SK-N-SH (cell line): ENCODE measurements at places on chromosomes 12 and 14. TPM values are rescaled to one million over a fixed set of nuclear protein-coding genes. Genes with fewer than 3 reads are reported as not detected.
A peak's percentile ranks its signal among the peaks of the same experiment; 100 is the strongest.

The EPYC gene
- not detected in 2 replicates for polyA plus RNA-seq

The TAS2R10 gene
- polyA plus RNA-seq: 0.16 and 0.21 TPM in 2 replicates

The YAF2 gene
- 5.3 and 6.7 TPM in 2 replicates for polyA plus RNA-seq

The IFNG gene
- not detected in 2 replicates for polyA plus RNA-seq

The CCDC38 gene
- not detected in 2 replicates for polyA plus RNA-seq

GRCh38 chr12:47394070-47394469, 311.8 kb downstream of the RPAP3 start:
- no peaks in the 10 kb centered on the region for H3K36me3 ChIP-seq
- peaks cover 19% of the 10 kb centered on the region; the same call in 1 of the 2 replicates for H3K4me1 ChIP-seq
- no peak overlapping the region for H3K27ac ChIP-seq
- no peak overlapping the region for H3K4me3 ChIP-seq
- no peaks in the 10 kb centered on the region; the same call in 1 of the 2 replicates for H3K27me3 ChIP-seq

DNA sequence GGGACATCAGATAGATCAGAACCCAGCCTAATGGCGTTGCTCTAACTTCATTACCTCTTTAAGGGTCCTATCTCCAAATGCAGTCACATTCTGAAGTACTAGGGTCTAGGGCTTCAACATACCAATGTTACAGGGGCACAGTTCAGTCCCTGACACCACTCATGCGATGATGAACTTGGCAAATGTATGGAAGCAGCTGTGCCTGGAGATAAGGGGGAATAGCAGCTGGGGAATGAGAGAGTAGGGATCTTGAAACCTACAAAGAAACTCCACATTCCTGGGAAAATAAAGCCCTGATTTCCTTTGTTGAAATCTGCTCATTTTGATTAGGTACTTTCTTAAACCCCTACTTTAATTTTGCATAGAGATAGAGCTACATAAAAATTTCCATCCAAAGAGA, 20.5 kb upstream of the TMCC3 start:
- H3K27me3 ChIP-seq: no peaks in the 10 kb centered on the region
- no peaks in the 10 kb centered on the region for H3K4me1 ChIP-seq
- no peak for DNase-seq
- no peak overlapping the region for H3K27ac ChIP-seq

DNA sequence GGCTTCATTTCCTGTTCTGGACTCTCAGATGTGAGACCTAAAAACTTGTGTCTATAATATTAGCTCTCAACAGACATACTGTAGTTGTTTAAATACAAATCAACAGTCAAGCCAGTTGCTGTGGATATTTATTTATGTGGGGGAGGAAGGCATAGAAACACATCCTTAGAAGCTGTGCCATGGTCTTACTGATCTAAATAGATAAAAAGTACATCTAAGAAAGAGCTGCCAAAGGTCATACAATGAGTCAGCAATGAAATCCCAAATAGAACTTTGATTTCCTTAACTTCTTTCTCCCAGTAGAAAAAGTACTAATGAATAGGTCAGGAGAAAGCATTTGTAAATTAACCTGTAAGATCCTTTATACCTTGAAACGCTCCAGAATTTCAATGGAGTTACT, 185.1 kb downstream of the AKAP6 start:
- H3K27me3 ChIP-seq: no peaks in the 10 kb centered on the region
- H3K4me1 ChIP-seq: peaks cover 3% of the 10 kb centered on the region; the same call in 1 of the 2 replicates
- no peak overlapping the region for H3K4me3 ChIP-seq
- H3K27ac ChIP-seq: peak overlapping the region; percentile 65; the same call in 1 of the 2 replicates
- H3K36me3 ChIP-seq: no peaks in the 10 kb centered on the region

DNA sequence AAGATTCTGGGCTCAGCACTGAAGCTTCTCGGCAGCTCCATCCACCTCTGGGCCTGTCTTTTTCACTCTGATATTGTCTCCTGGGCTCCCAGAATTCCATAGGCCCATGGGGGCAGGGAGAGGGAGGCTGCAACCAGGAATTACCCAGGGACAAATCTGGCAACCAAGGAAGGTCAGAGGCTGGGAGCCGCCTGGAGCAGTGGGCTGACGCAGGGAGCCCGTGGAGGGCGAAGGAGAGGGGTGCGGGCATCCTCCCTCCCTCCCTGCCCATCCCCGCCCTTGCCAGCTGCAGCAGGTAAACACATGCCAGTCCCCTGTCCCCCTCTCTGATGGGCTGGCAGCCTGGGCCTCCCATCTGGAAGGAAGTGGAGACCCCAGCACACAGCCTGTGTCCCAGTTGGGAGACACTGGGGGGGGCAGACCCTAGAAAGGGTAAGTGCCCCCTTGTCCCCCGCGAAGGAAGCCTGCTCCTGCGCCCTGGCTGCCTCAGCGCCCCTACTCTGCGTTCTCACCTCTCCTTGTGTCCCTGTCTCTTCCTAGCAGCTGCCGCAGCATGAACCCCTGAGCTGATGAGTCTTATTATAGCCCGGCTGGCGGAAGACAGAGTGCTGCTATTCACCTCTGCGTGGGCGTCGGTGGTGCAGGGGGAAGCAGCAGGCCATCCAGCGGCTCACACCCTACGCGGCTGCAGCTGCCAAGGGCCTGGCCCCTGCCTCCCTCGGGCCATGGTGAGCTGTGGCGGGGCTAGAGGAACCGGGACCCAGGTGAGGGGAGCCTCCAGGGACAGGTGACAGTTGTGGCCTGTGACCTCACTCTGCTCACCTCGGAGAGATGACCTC, 6.7 kb downstream of the LRTM2 start:
- H3K4me3 ChIP-seq: no peak overlapping the region
- H3K36me3 ChIP-seq: no peaks in the 10 kb centered on the region
- H3K27me3 ChIP-seq: no peaks in the 10 kb centered on the region
- peaks cover 73% of the 10 kb centered on the region for H3K4me1 ChIP-seq
- no peak for DNase-seq

DNA sequence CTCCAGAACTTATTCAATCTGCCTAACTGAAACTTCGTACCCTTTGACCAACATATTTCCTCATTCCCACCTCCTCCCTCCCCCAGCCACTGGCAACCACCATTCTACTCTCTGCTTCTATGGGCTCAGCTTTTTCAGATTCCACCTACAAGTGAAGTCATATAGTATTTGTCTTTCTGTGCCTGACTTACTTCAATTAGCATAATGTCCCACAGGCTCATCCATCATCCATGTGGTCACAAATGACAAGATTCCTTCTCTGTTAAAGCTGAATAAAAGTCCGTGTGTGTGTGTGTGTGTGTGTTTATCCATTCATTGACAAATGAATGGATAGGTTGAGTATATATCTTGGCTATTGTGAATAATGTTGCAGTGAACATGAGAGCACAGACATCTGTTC, 1.3 kb upstream of the C14orf39 start:
- no peak overlapping the region for H3K27ac ChIP-seq
- no peaks in the 10 kb centered on the region for H3K4me1 ChIP-seq
- no peaks in the 10 kb centered on the region for H3K36me3 ChIP-seq
- no peak for DNase-seq
- H3K4me3 ChIP-seq: no peak overlapping the region

- H3K27me3 ChIP-seq: peaks cover 23% of the 10 kb centered on the region; the same call in 1 of the 2 replicates
- H3K4me3 ChIP-seq: no peak overlapping the region
- no peak overlapping the region for H3K27ac ChIP-seq
- H3K36me3 ChIP-seq: no peaks in the 10 kb centered on the region
- no peaks in the 10 kb centered on the region for H3K4me1 ChIP-seq
Measured at GRCh38 chr12:4191642-4192041, 81.9 kb upstream of the CCND2 start.

- H3K36me3 ChIP-seq: peaks cover 8% of the 10 kb centered on the region
- H3K4me3 ChIP-seq: no peak overlapping the region
- no peaks in the 10 kb centered on the region for H3K27me3 ChIP-seq
- H3K4me1 ChIP-seq: peaks cover 3% of the 10 kb centered on the region; the same call in 1 of the 2 replicates
- peak overlapping the region; percentile 83 for H3K27ac ChIP-seq
Measured at GRCh38 chr12:104011253-104011652, 38.7 kb downstream of the GLT8D2 start.

DNA sequence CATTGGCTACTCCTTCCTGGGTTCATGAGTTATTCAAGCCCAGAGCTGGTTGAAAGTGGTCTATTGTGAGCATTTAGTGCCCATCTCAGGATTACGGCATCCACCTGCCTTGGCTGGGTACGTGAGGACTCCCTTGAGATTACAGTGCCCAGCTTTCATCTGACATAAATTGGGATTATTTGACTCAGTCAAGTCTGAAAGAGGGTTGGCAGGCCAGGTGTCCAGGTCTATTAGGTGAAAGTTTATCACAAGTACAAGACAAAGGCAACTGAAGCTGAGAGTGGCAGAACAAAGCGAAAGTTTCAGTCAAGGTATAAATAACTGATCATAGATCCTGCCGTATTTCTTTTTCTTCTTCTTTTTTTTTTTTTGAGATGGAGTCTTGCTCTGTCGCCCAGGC, 84.6 kb upstream of the ATF7IP start:
- H3K4me1 ChIP-seq: no peaks in the 10 kb centered on the region
- DNase-seq: no peak
- H3K36me3 ChIP-seq: no peaks in the 10 kb centered on the region
- H3K4me3 ChIP-seq: no peak overlapping the region

DNA sequence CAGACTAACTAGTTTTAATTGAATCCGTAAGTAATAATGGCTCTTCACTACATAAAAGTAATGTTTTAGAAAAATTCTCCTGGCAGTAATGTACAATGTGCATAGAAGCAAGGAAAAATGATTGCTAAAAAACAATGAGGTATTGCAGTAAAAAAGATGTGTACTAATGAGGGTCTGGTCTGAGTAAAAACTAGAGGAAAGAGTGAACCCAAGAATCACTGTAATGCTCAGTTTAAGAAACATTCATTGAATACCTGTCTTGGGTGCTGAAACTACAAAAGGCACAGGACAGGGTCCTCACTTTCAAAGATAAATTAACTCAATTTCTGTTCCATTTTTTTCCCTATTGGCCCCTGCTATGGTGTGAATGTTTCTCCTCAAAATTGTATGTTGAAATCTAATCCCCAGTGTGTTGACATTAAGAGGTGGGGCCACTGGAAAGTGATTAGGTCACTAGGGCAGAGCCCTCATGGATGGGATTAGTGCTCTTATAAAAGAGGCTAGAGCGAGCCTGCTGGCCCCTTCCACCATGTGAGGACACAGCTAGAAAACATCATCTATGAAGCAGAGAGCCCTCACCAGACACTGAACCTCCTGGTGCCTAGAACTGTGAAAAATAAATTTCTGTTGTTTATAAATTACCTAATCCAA, 51.6 kb downstream of the RPS6KA5 start:
- no peaks in the 10 kb centered on the region for H3K27me3 ChIP-seq
- no peak overlapping the region for H3K4me3 ChIP-seq
- no peak for DNase-seq
- H3K27ac ChIP-seq: no peak overlapping the region
- H3K4me1 ChIP-seq: no peaks in the 10 kb centered on the region

DNA sequence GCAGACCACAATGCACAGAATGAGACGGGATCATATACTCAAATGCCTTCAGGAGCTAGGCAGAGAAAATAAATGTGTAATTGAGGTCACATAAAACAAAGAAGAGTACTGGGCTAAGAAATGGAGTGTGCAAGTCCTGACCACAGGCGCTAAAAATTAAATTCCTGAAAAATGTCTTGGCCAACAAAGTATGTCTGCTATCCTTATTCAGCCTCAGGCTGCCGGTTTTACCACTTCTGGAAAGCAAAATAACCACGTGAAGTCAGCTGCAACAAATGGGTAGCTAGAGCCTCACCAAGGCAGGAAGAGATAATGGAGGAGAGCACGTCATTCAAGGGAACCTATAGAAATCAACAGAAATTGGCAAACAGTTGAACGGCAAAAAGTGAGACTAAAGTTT, 3.1 kb downstream of the PYGL start:
- H3K4me1 ChIP-seq: no peaks in the 10 kb centered on the region
- no peak for DNase-seq
- H3K27me3 ChIP-seq: no peaks in the 10 kb centered on the region
- H3K27ac ChIP-seq: no peak overlapping the region

DNA sequence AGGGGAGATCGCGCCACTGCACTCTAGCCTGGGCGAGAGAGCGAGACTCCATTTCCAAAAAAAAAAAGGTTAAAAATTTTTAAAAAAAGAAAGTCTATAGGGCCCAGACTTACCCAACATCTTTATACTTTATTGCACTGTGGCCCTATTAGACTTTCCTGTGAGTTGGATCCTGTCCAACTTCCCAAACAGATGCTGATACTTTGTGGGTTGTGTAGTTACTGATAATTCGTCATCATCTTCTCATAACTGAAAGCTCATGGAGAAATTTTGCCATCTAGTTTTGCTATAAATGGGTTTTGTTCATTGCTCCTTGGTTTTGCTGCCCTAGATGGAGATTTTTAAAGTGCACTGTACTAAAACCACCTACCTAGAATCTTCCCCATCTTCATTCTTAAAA, 31.1 kb downstream of the APOBEC1 start:
- H3K4me3 ChIP-seq: no peak overlapping the region
- no peak for DNase-seq
- no peaks in the 10 kb centered on the region for H3K36me3 ChIP-seq
- peaks cover 26% of the 10 kb centered on the region; the same call in 1 of the 2 replicates for H3K27me3 ChIP-seq

DNA sequence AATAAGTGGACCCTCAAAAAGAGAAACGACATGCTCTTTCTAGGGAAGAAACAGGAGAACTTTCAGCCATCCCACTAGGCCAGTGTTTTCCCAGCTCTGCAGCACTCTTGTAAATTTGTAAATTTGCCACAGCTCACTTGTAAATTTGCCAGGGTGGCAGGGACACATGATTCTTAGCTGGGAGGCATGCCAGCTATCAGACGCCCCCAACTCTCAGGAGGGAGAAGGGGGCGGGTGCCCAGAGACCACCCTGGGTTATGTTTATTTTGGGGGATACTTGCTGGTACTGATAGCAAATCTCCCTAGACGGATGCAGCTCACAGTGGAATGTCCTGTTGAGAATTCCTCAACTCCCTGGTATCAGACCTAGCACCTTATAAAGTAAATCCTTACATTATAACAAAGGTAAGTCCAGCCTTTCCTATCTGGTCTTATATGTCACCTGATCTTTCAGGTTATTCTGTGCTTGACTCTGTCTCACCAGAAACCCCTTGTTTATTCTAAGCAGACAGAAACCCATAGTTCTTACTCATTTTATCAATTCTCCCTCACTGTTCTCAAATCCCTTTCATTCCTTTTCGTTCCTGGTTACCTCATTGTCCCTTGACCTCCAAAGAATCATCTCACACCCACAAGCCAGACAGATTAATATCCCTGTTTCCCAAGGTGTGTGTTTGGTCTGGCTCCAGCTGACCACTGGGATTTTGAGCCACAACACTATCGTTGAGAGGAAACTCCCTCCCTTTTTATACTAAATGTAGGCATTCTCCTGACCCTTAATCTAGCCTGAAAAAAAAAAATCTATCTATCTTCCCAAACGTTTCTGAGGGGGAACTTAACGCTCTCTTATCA, 69.3 kb upstream of the HMGA2 start:
- no peaks in the 10 kb centered on the region for H3K27me3 ChIP-seq
- H3K36me3 ChIP-seq: no peaks in the 10 kb centered on the region
- H3K4me3 ChIP-seq: no peak overlapping the region
- DNase-seq: no peak

DNA sequence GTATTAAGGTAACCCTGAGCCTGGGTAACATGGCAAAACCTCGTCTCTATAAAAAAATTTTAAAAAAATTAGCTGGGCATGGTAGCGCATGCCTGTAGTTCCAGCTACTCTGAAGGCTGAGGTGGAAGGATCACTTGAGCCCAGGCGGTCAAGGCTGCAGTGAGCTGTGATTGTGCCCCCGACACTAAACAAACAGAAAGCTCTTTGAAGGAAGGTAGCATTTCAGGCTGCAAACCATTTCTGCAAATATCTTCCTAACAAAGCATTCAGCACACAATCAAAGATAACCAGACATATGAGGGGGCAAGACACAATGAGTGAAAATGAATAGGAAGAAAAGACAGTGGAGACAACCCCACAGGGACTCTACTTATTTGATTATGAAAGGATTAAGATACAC, 118.7 kb downstream of the PRIMA1 start:
- no peaks in the 10 kb centered on the region for H3K4me1 ChIP-seq
- no peak overlapping the region for H3K4me3 ChIP-seq
- no peaks in the 10 kb centered on the region for H3K27me3 ChIP-seq
- no peak for DNase-seq
